ENCODE measurements at places on chromosomes 7 and 10.
A peak's percentile ranks its signal among the peaks of the same experiment; 100 is the strongest.

- DNase-seq: no peak
Observed at GRCh38 chr10:5540891-5541290, 16.1 kb downstream of the CALML3 start.

- no peak for DNase-seq
Observed at GRCh38 chr7:54091322-54091721, 450.9 kb upstream of the VSTM2A start.

DNA sequence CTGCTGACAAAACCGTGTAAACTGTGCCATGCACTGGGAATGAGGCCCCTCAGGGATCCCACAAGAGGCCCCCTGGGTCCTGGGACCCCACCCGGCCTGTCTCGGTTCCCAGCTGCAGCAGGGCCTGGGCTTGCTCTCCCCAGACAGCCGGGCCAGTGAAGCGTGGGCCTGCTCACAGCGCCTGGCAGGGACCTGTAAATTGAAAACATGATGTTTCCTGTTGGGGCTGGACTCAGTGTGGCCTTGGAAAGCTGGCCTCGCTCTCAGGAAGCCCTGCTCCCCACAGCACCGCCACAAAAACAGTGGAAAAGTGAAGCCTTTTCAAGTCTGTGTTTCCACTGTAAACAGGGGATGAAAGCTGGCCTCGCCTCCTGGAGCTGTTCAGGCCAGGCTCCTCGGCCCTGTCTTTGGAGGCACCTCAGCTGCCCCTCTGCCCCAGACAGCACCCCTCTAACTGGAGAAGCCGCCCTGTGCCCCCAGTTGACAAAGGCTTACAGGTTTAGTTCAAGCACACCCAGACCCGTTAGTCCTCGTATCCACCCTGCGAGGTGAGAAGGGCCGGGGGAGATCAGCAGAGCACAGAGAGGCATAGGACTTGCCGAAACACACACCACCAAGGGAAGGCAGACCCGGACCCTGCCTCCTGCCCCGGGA lies 108.3 kb downstream of the ZMIZ1 start:
- DNase-seq: no peak

DNA sequence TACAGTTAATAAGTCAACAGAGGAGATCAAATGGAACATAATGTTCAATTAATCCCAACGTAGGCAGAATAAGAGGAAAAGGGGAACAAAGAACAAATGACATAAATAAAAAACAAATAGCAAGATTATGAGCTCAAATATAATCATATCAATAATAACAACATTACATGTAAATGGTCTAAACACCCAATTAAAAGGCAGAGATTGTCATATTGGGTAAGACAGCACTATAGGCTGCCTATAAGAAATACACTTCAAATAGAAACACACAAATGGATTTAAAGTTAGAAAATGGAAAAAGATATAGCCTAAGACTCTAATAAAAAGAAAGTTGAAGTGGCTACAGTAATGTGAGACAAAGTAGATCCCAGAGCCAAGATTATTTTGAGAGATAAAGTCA lies 126.4 kb upstream of the PTER start:
- no peak for DNase-seq

DNA sequence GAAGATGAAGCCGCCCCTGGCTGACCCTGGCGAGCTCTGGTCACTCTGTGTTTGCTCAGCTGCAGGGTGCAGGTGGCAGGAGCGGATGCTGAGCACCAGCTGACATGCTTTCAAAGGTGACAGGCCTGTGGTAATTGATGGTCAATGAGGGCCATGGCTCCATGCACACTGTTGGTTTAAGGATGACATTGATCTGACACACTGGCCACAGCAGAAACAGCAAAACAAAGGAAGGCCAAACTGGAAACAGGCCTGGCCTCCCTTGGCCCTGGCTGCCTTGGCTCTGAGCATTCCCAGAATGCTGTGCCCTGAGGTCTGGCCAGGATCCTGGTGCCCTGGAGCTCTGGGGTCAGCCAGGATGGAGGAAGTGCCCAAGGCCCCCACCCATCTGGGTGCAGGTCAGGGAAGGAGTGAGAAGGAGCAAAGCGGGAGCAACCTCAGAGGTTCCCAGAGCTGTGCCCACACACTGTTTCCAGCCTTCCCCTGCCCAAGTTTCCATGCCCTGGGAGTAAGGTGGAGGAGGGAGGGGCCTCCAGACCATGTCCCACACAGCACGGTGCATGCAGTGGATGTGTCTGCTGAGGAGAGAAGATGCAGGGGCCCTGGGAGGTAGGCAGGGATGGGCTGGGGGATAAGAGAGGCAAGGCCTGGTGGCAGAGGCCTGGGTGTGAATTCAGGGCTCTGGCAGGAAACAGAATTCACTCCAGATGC lies 302.2 kb downstream of the RPS24 start:
- DNase-seq: no peak

- DNase-seq: no peak
Observed at GRCh38 chr10:28505359-28505959, 27.5 kb upstream of the WAC start.

DNA sequence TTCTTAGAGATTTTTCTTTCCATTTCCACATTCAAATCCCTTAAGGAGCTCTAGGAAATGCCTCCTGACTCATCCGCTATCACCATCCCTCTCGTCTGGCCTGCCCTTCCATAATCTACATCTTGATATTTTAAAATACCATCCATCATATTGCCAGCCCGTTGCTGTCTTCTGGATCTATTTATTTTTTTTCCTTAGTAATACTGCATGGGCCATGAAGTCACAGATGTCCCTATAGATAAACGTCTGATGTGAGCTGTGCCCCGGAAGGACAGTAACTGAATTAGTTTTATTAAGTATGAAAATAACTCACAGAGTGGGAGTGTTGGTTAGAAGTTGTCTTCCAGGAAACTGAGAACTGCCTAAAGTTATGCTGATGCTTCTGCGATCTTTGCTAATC lies 76.2 kb downstream of the KLF6 start:
- no peak for DNase-seq

DNA sequence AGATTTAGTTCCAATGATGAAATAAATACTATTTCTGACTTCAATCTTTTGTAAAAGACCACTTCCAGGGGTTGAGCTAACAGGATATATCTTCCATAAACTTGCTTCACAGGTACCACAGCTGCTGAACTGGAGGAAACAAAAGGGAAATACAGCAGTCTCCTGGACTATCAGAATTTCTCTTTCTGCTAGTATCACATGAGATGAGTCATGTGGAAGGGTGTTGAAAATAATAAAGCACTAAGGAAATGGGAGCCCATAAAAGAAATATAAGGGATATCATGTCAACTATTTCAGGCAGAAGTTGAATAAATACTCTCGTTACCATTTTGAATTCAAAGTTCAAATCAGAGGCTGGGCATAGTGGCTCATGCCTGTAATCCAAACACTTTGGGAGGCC lies 250.3 kb upstream of the NFE2L3 start:
- DNase-seq: no peak

DNA sequence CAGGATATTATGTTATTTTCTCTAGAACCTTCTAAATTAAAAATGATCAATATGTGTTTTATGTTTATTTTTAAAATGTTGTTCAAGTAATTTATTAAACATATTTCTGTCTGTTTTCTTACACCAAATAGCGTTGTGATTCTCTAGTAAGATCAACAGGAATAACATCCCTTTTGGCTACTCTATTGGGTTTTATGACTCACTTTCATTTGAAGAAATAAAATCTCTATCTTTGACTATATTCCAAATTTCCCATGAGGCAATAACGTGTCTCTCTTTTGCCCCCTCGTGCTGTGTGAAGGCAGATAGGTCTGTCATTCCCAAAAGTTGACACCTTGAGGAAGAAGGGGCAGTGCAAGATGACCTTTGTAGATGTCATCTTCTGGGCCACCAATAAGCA lies 40.9 kb downstream of the ITGA8 start:
- DNase-seq: no peak

- DNase-seq: no peak
Observed at GRCh38 chr7:29077176-29077575, 69.2 kb downstream of the CPVL start.

- peak; percentile 67 for DNase-seq
Observed at GRCh38 chr10:124719213-124719851, 24.8 kb downstream of the FAM53B start.

- DNase-seq: no peak
Observed at GRCh38 chr10:16681521-16681920, 135.7 kb downstream of the RSU1 start.

- no peak for DNase-seq
Observed at GRCh38 chr7:131238347-131238931, 89.2 kb upstream of the MKLN1 start.

DNA sequence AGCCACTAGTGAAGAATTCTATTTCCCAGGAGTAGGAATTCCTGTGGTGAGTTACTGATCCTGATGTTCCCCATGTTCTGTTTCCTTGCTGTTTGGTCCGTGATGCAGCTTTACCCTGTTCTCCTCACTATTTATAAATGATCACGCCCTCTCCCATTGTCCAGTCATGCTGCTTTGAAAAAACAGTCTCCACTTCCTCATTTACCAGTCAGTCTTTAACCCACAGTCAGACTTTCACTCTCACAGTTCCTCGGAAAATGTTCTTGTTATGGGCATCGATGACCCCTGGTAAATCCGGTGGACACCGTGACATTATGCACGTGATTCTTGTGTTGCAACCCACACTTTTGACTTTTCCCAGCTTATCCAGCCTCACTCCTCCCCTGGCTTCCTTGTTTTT lies 14.4 kb downstream of the SCIN start:
- DNase-seq: no peak

DNA sequence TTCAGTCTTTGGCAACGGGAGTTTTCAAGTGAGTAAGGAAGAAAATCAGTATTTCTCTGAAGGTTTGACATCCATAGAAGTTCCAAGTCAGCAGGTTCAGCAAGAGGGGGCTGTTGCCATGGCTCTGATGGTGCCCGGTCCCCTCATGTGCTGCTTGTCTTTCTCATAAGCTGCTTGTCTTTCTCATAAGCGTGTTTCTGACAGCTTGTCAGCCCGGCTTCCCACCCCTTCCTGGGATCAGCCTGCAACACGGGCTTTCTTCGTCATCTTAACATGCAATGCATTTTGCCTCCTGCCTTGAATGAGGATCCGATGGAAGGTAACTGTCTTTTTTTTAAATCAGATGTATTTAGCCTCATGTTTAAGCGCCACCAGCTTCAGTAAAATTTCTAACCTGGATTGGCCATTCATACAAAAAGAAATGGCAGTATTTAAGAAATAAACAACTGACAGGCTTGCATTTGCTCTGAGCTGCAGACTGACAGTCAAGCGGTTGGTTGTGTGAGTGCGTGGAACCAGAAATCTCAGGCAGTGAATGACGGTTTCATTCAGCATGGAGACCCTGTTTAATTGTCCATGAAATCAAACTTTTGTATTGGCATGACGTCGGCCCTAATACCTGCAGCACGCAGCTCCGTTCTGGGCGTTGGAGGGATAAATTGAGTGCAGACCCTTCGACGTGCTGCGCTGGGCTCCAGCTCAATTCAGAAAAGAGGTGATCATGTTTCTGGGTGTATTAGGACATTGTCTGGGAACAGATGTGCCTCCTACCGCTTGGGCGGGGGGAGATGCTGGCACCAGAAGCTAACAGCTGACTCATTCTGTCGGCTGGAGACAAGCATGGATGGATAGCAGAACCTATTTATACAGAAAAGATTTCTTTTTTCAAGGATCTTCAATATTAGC lies 454.7 kb upstream of the FOXK1 start:
- no peak for DNase-seq

DNA sequence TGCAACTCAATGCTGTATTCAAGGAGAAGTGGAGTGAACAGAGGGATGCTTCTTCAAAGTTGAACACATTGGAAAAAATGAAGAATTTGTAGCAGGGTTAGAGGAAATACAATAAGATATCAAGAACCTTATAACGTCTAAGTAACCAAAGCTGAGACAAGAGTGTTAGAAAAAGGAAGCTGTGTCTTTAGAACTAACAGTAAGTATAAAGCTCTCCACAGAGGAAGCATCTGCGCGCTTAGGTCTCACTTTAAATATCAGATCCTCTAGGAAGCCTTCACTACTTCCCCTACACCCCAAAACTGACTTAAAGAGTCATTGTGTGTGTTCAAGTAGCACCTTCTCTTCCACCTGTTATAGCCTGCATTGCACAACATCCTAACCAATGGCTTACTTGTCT lies 43.0 kb downstream of the CH25H start:
- no peak for DNase-seq

DNA sequence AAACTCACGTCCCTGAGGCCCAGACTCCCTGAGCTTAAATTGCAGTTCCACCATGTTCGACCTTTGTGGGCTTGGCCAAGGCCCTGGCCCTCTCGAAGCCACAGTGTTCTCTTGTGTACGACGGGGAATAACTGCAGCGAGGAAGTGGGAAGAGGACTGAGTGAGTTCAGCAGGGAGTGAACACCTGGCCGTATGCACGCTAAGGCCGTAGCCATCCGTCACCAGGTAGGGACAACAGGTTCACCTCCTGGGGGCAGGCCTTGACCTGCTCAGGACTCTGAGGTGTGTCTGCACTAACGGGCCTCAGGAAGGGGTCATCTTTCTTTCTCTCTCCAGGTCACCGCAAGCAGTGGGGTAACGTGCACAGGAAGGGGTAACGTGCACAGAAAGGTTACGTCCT lies 67.2 kb upstream of the CTBP2 start:
- DNase-seq: no peak

DNA sequence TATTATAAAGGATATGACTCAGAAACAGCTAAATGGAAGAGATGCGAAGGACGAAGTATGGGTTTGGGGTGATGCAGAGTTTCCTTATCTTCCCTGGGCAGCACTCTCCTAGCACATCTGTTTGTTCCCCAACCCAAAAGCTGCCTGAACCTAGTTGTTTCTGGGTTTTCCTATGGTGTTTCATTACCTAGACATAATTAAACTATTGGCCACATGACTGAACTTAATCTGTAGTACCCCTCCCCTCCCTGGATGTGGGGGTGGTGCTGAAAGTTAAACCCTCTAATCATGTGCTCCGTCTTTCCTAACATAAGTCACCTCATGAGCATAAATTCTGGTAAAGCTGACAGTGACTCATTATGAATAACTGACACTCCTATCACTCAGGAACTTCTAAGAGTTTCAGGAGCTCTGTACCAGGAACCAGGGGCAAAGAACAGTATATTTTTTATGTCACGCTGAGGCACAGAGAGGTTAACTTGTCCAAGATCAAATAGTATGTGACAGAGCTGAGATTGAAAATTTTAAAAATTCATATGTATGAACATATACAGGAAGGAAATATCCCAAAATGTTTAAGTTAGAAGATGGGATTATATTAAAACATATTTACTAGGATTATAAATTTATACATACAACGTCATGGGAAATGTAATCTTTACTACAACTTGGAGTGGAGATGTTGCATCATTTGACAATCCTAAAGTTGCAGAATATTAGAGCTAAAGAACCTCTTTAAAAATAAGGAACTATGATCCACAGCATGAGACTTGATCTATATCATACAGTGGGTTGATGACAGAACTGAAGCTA lies 4.8 kb downstream of the STRIP2 start:
- no peak for DNase-seq

Data from activated CD4-positive, alpha-beta T cell treated with anti-CD3 and anti-CD28 coated beads, Interleukin-2, amount 50 U/mL, for 1 hour (primary cell).